Natural killer cell (primary cell): ENCODE measurements at places on chromosomes 6 and 20. TPM values are rescaled to one million over a fixed set of nuclear protein-coding genes. Genes with fewer than 3 reads are reported as not detected.

DNA sequence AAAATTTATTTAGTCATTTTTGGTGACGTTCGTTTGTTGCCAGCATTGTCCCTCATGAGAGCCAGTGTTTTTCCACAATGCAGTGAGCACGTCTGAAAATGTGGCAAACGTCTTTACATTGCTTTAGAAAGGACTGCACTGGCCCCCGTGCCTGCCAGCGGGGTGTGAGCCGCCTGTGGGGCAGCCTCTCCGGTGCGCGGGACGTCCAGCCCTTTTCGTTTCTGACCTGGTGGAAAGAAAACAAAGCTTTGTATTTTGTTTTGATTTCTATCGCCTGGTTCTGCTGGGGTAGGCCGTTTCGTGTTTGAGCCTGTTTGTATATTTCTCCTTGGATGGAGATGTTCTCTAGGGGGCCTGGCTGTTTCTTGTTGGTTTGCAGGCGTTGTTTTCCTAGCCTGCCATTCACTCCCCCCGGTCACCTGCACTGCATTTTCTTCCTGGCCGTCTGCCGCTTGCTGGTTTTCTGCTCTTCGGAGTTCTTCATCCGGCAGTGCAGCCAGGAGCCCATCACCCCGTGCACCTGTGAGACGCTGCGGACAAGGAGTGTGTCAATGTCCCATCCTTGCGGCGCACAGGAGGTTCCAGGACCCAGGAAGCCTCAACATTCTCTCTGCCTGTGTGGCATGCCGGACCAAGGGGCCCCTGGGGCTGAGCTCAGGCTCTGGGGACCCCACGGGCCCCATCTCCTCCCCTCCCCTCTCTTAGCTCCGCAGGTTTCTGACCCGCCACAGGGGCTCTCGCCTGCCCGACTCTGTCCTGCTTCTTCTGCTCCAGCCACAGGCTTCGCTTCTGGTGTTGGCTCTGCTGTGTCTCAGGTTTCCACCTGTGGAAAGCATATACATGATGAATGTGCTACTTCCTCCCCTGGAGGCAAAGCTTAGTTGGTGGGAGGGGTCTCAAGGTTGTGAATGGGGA is 100.5 kb downstream of the CDH4 start:
- H3K36me3 ChIP-seq = no peaks in the 10 kb centered on the region
- no peaks in the 10 kb centered on the region for H3K27me3 ChIP-seq
- no peak overlapping the region for H3K4me3 ChIP-seq
- no peak for DNase-seq
- H3K27ac ChIP-seq = no peak overlapping the region
- no peaks in the 10 kb centered on the region for H3K4me1 ChIP-seq

DNA sequence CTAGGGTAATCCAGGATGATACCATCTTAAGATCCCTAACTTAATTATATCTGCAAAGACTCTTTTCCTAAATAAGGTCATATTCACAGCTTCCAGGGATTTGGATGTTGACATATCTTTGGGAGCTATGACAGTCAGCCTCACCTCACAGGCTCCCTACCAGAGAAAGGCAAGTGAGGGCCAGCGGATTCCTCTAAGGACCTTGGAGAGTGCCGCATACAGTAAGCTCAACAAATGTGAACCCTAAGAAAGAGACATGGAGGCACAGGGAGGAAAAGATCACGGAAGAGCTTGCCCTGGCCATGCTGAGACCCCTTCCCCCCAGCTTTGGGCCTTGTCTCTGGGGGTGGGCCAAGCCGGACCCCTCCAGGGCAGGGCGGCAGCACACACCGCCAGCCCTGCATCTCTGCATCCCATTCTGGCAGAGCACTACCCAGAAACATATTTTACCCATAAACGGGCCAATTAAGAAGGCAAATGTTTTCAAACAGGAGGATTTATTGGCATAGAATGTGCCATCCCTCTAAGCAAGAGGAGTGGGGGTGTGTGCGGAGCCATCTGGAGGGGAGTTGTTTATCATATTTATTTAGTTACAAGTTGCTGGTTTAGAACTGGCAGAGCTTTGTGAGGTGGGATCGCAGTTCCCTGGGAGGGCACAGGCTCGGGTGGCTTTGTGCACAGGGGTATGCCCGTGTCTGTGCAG is 55.4 kb downstream of the CHMP4B start:
- no peak overlapping the region for H3K4me3 ChIP-seq
- no peaks in the 10 kb centered on the region for H3K36me3 ChIP-seq
- no peaks in the 10 kb centered on the region for H3K27me3 ChIP-seq

GRCh38 chr20:57856658-57857057 is 146.8 kb upstream of the PMEPA1 start:
- DNase-seq = peak; percentile 53
- no peak overlapping the region for H3K4me3 ChIP-seq
- H3K4me1 ChIP-seq = peaks cover 13% of the 10 kb centered on the region
- H3K27ac ChIP-seq = no peak overlapping the region

DNA sequence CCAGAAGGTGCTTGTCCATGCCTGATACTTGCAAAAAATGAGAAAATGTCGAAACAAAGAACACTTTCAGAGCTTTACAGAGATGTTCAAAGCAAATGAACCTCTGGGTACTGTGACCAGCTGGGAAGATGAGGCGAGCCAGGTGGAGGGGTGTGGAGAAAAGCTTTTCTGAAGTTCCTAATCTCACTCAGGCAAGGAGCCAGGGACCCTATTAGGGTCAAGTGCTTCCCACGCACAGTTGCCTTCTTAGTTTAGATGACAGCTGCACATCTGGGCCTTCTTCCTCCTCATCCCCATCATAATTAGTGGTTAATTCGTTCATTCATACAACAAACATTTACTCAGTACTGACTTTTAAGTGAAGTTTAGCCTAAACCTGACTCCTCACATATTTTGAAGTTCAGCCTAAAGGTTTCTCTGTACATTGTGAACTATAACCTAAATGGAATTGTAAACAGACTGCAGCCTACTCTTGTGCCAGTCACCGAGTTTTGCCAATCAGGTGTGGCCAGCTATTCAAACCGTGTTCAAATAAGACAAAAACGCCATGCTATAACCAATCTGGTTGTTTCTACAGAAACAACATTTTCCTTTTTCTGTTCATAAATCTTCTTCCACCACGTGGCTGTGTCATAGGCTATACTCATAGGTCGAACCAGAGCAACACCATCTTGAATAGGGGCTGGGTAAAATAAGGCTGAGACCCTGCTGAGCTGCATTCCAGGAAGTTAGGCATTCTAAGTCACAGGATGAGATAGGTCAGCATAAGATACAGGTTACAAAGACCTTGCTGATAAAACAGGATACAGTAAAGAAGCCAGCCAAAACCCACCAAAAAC is 19.3 kb upstream of the AHCY start:
- no peak overlapping the region for H3K27ac ChIP-seq
- H3K27me3 ChIP-seq = no peaks in the 10 kb centered on the region
- no peaks in the 10 kb centered on the region for H3K36me3 ChIP-seq
- no peak for DNase-seq
- no peak overlapping the region for H3K4me3 ChIP-seq

The BHLHE23 gene
- total RNA-seq = not detected
